ENCODE measurements at places on chromosomes 5 and 9.

GRCh38 chr5:179270581-179271427 is 74.5 kb downstream of the ADAMTS2 start:
- DNase-seq = no peak

- DNase-seq = no peak
Observed at GRCh38 chr5:179438011-179438441, 92.8 kb upstream of the ADAMTS2 start.

- peak; percentile 85 for DNase-seq
Observed at GRCh38 chr9:126985870-126986498, 71.4 kb downstream of the RALGPS1 start.

DNA sequence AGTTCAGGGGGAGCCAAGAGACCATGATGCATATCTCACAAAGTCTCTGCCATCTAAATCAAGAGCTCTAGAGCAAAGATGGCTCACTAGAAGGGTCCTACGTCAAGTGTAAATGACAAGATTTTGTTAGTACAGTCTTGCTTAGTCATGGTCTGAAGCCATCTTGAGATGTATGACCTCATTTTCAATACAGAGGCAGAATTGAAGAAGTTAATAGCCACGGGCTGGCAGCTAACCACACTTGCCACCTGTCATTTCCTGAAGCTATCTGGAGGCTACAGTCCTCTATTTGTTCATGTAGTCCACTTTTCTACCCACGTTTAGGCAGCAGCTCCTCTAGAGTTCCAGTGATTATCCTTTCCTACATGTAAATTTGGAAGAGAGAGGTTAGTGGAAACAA is 231.7 kb upstream of the CDH12 start:
- DNase-seq = no peak

- no peak for DNase-seq
Observed at GRCh38 chr9:125608489-125609224, 98.4 kb downstream of the MAPKAP1 start.

DNA sequence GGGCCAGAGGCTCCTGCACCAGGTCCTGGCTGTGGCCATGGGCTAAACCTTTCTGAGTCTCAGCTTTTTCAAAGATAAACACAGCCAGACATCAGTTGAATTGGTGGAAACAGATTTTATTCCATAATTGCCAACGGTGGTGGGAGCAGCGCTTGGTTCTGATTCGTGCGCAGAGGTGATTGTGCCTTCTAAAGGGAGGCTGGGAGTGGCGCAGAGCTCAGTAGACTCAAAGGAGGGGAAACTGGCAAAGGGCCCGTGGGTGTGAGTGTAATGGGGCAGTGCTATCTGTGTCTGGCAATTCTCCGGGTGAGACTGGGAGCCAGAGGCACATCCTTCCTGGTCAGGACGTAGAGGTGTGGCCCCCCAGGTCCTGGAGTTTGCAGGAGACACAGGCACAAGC is 169.4 kb upstream of the PPP1R26 start:
- no peak for DNase-seq

DNA sequence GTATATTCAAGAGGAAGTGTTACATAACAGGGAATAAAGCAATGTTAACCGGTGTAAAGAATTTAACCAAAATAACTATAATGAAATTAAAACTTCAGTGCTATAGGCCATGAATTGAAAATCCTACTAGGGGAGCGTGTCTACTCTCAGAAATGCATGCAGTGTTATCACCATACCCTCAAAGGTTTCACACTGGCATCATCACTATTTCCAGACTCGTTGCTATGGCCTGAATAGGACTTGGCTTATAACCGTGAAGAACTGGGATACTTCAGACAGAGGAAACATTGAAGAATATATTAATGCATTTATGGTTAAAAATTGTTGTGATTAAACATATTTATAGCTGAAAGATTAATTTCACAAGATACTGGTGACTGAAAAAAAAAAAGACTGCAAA is 154.9 kb downstream of the EPB41L4A start:
- no peak for DNase-seq

DNA sequence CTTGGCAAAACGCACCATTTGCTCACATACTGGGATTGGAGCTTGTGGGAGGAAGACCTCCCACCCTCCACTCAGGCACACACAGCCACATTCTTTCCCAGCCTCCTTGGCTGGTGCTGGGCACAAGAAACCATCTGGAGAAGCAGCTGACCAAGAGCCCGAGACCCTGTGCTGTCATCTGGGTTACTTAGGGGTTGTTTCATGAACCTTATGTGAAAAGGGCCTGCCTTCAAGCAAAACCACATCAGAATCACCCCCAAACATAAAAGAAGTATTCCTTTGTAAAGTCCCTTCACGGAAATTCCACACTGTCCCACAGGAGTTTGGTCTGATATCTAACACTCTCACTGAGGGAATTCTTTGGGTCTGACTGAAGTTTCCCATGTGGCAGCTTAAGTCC is 172.1 kb downstream of the NR3C1 start:
- no peak for DNase-seq

DNA sequence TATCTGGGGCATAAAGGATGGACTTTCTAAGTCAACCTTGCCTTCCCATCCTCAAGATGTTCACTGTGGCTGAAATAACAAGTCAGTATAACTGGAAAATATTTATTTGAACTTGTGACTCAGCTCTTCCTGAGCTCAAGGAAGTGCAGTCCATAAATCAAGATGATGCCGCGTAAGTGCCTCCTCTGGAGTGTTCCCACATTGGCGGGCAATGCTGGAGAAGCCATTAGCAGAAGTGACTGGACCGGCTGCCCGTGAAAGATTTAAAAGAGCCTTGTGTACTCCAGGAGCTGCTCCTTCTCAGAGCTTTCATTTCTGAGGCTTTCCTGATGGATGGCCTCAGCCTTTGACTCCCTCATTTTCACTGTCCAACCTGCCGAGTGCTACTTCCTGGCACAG is 17.4 kb downstream of the TMOD1 start:
- no peak for DNase-seq

- no peak for DNase-seq
Observed at GRCh38 chr5:88695232-88695631, 187.8 kb downstream of the MEF2C start.

All from SK-N-MC (cell line).